ENCODE measurements at places on chromosomes 12 and 14. TPM values are rescaled to one million over a fixed set of nuclear protein-coding genes. Genes with fewer than 3 reads are reported as not detected.
A peak's percentile ranks its signal among the peaks of the same experiment; 100 is the strongest.

The TSPAN8 gene
- total RNA-seq: 39.6 TPM

The RTL1 gene
- total RNA-seq: not detected

The RNASE4 gene
- total RNA-seq: 36.7 TPM

The CCDC184 gene
- 1.1 TPM for total RNA-seq

The MGAT4C gene
- total RNA-seq: 0.12 TPM

The IL22 gene
- not detected for total RNA-seq

The ZCRB1 gene
- total RNA-seq: 115 TPM

The KCTD10 gene
- 22.6 TPM for total RNA-seq

The FOXG1 gene
- total RNA-seq: not detected

GRCh38 chr12:98332642-98333041 is 182.7 kb upstream of the TMPO start:
- no peak for DNase-seq

- DNase-seq: no peak
These were observed 24.6 kb downstream of the SRRM4 start for GRCh38 chr12:119005913-119006312.

DNA sequence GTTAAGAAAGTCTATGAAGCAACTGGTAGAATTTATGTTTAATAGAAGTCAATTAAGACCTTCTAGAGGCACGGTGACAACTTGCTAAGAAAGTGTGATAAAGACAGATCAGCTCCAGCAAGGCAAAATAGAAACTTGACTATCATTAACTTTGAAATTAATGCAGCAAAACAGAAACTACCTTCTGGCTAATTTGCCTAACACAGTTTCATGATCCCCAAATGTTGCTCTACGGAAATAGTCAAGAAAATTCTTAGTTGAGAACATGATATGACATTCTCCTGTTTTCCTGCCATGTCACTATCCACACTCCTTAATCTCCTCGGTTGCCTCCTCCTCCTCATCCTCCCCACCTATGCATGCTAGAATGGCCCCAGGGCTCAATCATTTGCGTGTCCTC is 4.2 kb downstream of the DENND5B start:
- no peak for DNase-seq

DNA sequence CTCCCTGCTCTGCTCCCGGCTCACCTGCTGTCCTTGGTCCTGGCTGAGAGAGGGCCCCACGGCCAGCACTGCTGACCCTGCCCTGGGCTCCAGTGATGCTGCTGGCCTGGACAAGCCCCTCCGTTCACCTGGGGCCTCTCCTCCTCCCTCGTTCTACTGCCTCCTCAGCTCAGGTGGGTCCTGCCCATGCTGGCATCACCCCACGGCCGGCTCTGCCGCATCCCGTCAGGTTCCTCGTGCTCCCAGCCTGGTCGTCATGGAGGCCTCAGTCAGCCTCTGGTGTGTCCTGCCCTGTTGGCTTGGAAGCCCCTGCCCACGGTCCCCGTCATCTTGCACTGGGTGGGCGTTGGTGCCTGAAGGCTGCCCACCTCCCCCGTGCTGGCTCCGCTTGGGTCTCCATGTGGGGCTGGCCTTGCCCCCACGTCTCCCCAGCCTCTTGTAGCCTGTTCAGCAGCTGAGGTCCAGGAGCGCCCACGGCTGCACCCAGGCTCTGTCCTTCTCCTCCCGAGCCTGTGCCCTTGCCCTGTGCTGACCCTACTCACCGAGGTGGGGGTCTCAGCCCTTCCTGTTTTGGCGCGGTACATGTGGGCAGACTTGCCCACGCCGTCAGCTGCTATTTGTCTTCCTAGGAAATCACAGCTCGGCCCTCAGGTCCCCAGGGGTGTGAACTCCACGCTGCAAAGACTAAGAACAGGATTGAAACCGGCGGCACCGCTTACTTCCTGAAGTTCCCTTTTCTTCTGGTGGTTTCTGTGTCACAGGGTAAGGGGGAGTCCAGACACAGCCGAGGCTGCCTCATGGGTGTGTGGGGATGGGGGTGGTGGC is 121.6 kb downstream of the TMEM121 start:
- DNase-seq: no peak

- DNase-seq: no peak
These were observed 393.1 kb upstream of the RGS6 start for GRCh38 chr14:71538938-71539649.

GRCh38 chr14:96055065-96055752 is 16.0 kb downstream of the C14orf132 start:
- no peak for DNase-seq

DNA sequence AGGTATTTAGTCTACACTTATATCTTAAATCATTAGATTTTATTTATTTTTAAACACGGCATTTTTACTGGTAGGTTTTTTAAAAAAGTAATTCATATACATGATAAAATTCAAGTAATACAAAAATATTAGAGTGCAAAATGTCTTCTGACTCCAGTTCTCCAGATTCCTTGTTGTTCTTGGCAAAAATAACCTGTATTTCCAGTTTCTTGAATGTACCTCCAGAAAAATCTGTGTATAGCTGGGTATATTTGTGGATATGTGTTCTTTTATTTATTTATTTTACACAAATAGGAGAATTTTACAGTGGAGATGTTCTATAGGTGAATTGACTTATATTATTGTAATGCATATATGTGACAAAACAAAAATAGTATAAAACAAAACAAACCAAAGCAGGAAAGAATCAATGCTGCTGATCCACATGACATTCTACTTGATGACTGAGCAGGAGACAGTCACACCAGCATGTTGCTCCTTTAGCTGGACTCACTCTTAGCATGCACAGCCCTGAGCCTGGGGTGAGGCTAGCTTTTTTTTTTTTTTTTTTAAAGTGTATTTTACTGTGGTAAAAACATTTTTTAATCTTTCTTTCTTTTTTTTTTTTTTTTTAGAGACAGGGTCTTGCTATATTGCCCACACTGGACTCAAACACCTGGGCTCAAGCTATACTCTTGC is 42.2 kb upstream of the SLC38A2 start:
- no peak for DNase-seq

DNA sequence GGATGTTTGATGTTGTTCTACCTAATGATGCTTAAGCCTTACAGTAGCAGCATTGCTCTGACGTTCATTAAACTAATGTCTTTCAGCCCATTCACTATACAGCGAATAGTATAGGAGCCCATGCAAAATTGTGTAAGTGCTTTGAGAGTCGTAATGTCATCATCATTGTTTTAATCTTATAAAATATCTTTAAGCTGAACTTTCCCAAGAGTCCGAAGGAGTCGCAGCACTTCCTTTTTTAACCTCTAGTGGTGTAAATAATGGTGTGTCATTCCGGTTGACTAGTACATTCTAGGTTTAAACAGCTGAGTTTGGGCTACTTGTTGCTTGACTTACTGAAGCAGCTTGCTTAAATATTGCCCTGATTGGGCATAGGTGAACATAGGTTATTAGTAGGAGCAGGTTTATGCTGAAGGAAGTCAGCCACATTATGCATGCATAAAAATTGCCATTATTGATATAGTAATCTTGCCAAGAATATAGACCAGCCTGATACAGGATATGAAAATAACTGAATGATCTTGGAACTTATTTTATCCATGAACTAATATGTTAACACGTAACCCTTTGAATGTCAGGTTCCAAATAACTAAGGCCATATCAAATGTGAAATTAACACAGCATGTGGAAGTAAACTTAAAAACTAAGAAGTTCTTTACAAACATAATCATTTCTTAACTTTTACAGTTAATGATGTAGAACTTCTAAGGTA is 2.6 kb downstream of the WNK1 start:
- DNase-seq: peak; percentile 49

GRCh38 chr14:92863286-92864080 is 59.5 kb upstream of the CHGA start:
- DNase-seq: no peak

- peak; percentile 39 for DNase-seq
These were observed 238.5 kb downstream of the CACNA1C start for GRCh38 chr12:2291182-2291832.

GRCh38 chr14:103892247-103892646 is 36.0 kb upstream of the TDRD9 start:
- DNase-seq: no peak

DNA sequence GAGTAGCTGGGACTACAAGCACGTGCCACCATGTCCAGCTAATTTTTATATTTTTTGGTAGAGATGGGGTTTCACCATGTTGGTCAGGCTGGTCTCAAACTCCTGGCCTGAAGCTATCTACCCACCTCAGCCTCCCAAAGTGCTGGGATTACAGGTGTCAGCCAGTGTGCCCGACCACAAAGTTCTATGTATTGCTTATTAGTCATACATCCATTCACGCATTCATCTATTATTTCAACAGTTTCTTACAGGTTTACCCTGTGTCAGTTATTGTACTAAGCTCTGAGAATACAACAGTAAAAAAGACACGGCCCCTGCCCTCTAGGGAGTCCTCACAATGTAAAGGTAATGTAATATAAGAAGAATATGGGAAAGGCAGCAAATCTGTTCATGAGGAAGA is 188.9 kb upstream of the BTG1 start:
- DNase-seq: no peak

- no peak for DNase-seq
These were observed 25.5 kb upstream of the TXNRD1 start for GRCh38 chr12:104189915-104190555.

DNA sequence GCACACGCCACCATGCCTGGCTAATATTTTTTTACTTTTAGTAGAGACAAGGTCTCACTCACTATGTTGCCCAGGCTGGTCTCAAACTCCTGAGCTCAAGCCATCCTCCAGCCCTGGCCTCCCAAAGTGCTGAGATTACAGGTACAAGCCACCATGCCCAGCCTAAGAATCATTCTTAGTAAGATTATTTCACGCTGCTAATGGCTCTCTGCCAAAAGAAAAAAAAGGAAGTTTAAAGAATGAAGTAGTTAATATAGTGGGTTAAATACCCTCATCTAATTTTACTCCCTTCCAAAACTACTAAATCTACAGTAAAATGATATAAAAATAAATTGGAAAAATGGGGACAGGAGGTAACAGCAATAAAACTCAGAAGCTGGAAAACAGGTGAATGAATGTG is 2.6 kb downstream of the ETFRF1 start:
- DNase-seq: no peak

- DNase-seq: no peak
These were observed 37.2 kb downstream of the BEGAIN start for GRCh38 chr14:100549834-100550625.

GRCh38 chr12:131927110-131928079 is 1.7 kb upstream of the PUS1 start:
- no peak for DNase-seq

GRCh38 chr12:54304187-54304810 is 3.5 kb upstream of the NFE2 start:
- peak; percentile 64 for DNase-seq

GRCh38 chr12:89345830-89346740 is 6.2 kb downstream of the DUSP6 start:
- DNase-seq: no peak

DNA sequence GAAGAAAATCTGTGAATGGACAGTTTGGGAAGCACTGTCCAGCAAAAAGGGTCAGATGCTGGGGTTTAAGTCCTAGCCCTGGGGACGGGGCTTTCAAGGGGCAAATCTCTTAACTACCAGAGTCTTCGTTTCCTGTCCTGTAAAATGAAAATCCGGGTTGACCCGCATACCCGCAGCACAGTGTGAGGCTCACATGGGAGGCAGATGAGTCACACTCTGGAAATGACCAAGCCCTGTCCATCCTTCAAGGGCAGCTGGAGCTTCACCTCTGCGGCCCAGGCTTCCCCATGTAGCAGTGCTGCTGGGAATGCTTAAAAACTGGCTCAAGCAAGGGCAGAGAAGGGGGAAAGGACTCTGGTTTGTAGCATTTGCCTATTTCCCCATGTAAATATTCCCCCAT is 19.0 kb downstream of the FAM181A start:
- DNase-seq: no peak

Measured in NCI-H460 (cell line).